Activated T-helper 17 cell treated with anti-CD3 and anti-CD28 coated beads, Interleukin-2, amount 50 U/mL, for 72 hours (primary cell): ENCODE measurements at places on chromosomes 3 and 15. TPM values are rescaled to one million over a fixed set of nuclear protein-coding genes. Genes with fewer than 3 reads are reported as not detected.

DNA sequence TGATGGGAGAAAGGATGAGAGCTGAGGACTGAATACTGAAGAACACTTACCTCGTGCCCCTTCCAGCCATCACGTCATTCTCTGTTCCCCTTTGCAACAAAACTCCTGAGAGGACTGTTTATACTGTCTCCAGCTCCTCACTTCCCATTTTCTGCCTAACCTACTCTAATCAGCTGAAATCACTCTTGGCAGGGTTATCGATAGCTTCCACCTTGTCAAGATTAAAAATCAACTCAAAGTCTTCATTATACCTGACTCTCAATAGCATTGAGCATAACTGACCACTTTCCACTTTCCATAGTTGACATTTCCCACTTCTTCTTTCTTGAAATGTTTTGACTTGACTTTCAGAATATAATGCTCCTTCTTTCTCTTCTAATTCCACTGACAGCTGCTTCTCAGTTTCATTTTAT lies 4.3 kb downstream of the BTBD1 start:
- ATAC-seq = no peak

Gene ADAMTS17
- total RNA-seq = 0.37 TPM

Gene CHRNA7
- total RNA-seq = not detected

DNA sequence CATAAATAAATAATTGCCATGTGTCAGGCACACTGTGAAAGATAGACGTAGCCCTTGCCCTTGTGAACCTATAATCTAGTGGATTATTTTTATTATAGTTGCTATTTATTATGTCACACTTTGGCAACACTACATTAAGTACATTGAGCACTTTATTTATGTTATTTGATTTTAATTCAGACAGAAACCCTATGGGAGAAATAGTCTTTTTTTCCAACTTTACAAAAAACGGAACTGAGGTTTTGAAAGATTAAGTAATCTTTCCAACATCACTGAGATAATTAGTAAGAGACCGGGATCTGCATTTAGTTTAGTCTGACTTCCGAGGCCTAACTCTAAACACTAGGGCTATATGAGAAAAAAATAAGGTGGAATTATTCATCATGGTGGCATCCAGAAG lies 2.8 kb upstream of the FILIP1L start:
- no peak for ATAC-seq

DNA sequence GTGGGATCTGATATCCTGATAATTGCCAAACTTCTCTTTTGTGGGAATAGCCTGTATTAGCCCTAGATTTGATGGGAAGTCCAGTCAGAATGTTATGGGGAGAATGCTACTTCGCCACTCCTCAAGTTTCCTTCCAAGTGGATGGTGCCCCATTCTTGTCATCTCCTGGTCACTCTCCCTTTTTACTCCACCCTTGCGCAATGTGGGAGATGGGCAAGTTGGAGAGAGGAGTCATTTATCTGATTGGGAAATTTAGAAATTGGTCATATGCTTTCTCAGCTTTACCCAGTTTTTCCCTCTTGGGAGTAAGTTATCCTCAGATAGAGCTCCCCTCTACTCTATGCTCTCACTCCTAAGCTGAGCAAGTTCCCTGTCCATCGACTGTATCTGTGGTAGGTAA lies 14.4 kb downstream of the FANCD2OS start:
- ATAC-seq = no peak

- no peak for ATAC-seq
Measured at GRCh38 chr15:27237319-27237939, 266.4 kb downstream of the GABRG3 start.

- ATAC-seq = no peak
Measured at GRCh38 chr15:93943586-93943985, 287.8 kb upstream of the MCTP2 start.

- no peak for ATAC-seq
Measured at GRCh38 chr3:127384717-127385539, 97.1 kb upstream of the PRR20G start.

GRCh38 chr3:115655761-115656282 lies 32.5 kb downstream of the GAP43 start:
- peak; percentile 18 for ATAC-seq

Gene GRAMD2A
- total RNA-seq = not detected

Gene NLGN1
- not detected for total RNA-seq

DNA sequence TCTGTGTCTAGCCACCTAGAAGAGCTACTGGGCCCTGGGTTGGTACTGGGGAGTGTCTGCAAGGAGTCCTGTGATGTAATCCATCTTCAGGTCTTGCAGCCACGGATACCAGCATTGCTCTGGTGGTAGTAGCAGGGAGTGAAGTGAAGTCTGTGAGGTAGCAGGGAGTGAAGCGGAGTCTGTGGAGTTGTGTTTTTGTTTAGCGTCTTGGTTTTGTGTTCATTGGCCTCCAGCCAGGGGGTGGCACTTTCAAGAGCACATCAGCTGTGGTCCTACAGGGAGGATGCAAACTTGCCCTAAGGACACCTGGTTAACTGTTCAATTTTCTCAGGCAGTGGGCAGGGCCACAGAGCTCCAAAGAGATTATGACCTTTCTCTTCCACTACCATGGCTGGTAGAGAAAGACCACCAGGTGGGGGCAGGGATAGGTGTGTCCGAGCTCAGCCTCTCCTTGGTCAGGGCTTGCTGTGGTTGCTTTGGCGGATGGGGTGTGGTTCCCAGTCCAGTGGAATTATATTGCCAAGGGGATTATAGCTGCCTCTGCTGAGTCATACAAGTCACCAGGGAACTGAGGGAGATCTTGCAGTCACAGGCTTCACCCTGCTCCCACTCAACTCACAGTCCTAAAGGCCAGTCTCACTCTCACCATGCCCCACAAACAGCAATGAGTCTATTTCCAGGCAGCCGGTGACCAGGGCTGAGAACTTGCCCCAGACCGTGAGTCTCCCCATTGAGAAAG lies 424.7 kb downstream of the ZBBX start:
- no peak for ATAC-seq

GRCh38 chr15:51801391-51801835 lies 28.0 kb upstream of the TMOD3 start:
- no peak for ATAC-seq

- no peak for ATAC-seq
Measured at GRCh38 chr3:8278448-8278847, 223.2 kb upstream of the LMCD1 start.

DNA sequence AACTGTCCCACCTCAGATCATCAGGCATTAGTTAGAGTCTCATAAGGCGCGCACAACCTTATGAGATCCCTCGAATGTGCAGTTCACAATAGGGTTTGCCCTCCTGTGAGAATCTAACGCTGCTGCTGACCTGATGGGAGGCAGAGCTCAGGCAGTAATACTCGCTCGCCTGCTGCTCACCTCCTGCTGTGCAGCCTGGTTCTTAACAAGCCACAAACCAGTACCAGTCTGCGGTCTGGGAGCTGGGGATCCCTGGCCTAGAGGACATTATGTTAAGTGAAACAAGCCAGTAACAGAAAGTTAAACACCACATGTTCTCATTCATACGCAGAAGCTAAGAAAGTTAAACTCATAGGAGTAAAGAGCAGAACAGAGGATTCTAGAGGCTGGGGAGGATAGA lies 47.0 kb downstream of the MAP3K13 start:
- no peak for ATAC-seq

Gene ADAMTS7
- total RNA-seq = 4.4 TPM

DNA sequence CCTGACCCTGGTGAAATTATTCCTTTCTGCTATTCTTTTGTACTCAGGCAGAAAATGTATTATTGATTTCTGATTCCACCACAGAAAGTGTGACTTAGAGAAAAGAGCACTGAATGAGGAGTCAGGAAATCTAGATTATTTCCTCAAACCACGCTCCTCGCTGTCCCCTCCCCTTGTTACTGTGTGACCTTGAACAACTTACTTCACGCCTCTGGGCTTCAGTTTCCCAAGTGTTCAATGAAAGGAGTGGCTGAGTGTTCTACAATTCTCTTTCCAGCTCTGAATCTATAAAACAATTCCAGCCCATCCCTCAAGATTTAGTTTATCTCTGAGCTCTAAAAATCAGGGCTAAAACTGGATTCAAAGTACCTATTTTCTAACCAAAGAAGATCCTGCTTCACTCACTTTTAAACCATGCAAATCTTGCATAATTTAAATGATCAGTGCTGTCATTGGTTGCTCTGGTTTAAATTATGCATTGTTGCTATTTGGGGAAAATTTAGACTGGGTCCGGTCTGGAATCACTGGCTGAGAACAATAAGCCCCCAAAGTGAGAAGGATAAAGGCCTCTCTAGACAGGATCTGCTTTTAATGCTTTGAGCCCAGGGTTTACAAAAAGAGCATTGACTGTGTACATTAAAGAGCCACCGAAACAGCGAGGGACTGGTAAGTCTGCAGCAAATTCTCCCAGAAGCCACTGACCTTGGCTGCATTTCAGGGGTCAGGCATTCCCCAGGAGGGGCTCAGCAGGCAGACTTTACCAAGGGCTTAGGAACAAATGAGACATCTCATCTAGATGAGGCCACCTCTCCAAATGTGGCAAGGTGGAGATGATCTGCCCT lies 3.2 kb downstream of the TNIK start:
- no peak for ATAC-seq

DNA sequence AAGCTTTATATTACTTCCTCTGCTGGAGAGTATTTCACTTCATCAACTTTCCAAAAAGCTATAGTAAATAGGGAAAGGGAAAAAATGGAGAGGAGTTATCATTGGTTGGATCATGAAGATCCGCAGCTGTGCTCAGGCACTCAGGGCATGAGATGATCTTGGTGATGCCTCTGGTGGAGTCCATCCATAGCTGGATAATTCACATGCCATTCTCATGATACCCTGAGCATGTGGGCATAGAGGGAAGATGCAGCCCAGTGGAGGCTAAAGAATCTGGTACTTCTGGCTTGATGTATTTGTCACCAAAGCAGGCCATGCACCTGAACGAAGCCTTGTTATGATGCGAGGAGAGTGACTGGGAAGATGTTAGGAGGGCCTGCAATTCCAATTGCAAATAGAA lies 150.2 kb downstream of the CHST2 start:
- no peak for ATAC-seq
